ENCODE measurements at places on chromosomes 1 and 21.

- no peak for DNase-seq
These were observed 862.7 kb downstream of the NCAM2 start for GRCh38 chr21:21860888-21861287.

DNA sequence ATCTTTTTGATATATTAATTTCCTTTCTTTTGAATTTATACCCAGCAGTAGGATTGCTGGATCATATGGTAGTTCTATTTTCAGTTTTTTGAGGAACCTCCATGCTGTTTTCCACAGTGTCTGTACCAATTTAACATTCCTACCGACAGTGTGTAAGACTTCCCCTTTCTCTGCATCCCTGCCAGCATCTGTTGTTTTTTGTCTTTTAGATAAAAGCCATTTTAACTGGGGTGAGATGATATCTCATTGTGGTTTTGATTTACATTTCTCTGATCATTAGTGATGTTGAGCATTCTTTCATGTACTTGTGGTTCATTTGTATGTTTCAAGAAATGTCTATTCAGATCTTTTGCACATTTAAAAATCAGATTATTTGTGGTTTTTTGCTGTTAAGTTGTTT lies 62.4 kb upstream of the STUM start:
- no peak for DNase-seq

GRCh38 chr1:22297999-22298398 lies 153.7 kb upstream of the ZBTB40 start:
- DNase-seq: no peak

- DNase-seq: no peak
These were observed 4.1 kb downstream of the KDM5B start for GRCh38 chr1:202804126-202804525.

- DNase-seq: no peak
These were observed 1.5 kb downstream of the STX6 start for GRCh38 chr1:181021159-181021558.

DNA sequence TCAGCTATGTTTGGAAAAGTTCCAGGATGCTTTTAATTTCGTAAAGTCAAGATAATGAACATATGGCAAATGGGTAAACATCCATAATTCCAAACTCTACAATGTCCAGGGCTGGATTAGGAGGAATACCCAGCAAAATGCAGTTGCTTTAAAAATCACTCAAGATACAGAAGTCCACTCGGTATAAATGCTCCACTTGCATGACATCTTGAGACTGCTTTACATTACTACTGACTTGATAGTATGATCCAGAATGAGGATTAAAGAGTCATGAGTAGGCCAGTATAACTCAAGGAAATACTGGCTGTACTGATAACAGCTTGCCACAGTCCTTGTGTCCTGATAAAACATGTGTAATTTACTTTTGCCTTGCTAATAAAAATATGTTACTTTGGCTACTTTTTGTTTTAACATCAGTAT lies 58.3 kb upstream of the ANGPTL3 start:
- DNase-seq: no peak

DNA sequence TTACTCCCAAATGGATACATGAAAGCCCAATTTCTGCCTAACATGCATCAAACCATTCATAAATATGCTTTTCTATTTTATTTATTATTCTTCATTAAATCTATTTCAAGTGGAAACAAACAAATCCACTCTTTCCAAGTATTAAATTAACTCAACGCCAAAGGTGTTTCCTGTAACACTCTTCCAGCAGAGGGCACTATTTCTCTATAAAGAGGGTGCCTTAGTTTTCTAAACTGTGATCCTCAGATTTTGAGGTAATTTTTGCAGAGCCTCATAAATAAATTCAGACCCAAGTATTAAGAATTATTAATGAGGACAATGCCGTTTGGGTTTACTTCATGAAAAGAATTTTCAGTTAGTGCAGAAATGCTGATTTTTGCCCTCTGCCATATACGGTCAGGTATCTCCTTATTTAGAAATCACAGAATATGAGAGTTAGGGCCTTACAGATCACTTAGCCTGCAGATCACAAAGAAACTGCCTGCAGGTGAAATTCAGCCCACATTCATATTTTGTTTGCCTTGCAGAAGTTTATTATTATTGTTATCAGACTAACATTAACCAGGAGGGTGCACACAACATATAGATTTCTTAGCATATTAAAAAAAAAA lies 40.1 kb upstream of the MYSM1 start:
- no peak for DNase-seq

- no peak for DNase-seq
These were observed 177.0 kb upstream of the TNR start for GRCh38 chr1:175920381-175920780.

DNA sequence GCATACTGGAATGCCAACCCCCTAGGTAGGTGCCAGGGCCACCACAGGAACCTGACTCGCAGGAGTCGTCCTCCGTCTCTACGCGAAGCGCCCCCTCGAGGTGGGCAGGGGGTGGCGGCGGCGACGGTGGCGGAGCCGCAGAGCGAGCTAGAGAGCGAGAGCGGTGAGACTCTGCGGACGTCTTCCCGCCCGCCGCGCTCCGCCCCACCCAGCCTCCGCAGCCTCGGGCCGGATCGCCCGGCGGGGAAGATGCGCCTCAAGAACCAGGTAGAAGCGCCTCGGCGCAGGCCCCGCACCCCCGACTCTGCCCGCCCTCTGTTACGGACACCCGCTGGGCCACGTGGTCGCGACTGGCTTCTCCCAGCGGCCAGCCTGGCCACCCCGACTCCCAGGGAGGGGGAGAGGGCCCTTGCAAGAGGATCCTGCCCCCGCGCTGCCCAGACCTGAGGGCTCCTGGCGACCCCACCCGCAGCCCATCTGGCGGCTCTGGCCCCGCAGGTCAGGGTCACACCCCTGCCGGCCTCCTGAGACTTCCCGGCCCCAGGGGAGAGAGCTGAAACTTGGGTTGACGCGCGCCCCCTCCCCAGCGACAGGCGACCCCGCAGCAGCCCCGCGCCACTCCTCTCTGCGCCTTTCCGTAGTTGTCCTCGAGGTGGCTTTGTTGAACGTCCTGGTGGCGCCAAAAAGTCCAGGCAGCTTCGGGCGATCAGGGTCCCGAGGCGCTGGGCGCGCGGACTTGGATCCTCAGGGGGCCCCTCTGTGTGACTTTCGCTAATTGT lies 24.4 kb upstream of the AGBL4 start:
- DNase-seq: no peak

GRCh38 chr21:36741506-36741905 lies 42.6 kb downstream of the SIM2 start:
- no peak for DNase-seq

DNA sequence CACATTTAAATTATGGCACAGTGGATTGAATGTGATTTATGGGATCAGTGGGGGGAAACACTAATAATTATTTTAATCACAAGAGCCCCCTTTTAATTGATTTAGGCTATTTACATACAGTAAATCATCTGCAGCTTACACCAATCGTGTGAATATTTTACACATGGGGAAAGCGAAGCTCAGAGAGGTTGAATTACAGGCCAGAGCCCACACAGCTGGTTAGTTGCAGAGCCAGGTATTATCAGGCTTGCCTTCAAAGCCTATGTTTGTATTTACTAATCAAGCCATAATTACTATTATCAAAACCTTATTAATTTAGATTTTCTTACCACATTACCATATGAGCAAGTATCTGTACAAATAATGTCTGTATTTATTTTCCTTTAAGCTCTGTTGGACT lies 749 bp downstream of the SDCCAG8 start:
- no peak for DNase-seq

- DNase-seq: peak; percentile 4
These were observed at the start of gene TMCO4 for GRCh38 chr1:19799230-19800075. TSS of gene TMCO4 (minus strand) at chr1:19799916. CDS start at chr1:19780758, 19,158 bp downstream.

DNA sequence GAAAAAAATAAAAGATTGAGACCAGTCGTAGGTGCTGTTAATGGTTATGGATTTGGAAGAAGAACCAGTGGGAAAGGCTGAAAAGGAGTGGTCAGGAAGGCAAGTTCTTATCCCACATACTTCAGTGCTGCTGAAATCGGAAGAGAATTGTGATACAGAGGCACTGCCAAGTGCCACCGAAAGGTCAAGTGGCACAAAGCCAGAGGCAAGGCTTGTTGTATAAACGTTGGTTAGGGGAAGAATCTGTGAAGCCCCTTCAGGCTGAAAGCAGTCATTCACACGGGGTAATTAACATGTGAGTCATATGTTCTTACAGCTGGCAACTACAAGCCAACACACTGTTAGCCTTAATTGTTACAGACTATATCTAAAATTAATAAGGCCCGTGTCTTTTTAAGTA lies 48.8 kb downstream of the ZBTB40 start:
- no peak for DNase-seq

DNA sequence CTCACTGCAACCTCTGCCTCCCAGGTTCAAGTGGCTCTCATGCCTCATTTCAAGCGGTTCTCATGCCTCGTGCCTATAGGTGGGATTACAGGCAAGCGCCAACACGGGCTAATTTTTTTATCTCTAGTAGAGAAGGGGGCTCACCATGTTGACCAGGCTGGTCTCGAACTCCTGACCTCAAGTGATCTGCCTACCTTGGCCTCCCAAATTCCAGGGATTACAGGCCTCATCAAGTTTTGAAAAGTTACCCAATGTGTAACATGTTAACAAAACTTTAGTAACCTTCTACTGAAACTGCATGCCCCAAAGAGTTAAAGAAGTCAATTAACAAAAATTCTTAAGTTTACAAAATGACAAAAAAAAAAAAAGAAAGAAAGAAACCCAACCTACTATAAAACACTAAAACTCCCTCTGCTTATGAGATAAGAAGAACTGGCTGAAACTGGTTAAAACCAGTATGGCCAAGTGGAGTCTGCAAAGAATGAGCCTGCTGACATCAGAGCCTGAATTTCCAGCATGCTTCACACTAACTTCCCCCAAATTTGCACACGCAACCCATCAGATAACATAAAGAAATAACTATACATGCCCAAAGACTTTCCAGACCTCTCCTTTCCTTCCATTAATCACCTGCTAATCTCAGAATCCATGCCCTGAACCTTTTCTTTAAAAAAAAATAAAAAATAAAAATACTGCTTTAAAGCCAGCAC lies 25.5 kb upstream of the PSMG1 start:
- no peak for DNase-seq

DNA sequence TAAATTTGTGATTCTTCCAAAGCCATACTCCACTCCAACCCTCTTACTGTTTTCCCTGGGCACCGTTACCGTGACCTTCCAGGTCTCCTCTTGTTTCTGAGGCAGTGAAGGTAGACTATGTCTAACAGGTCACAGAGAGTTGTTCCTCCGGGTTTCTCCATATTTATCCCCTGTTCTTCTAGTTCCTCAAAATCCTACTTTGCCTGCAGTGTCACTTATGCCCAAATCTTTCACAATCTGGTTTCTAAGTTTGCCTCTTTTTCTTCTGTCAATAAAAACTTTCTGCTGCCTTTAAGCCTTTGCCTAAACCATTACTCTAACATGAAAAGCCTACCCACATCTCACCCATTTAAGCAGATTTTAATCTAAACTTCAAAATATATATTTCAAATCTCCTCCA lies 87.7 kb downstream of the C4BPA start:
- no peak for DNase-seq

Measured in stimulated activated CD8-positive, alpha-beta memory T cell treated with anti-CD3 and anti-CD28 coated beads, Interleukin-7, amount 100 ng/mL, for 1 hour (primary cell).